Activated CD8-positive, alpha-beta memory T cell treated with anti-CD3 and anti-CD28 coated beads, Interleukin-2, amount 50 U/mL, for 4 hours (primary cell): ENCODE measurements at places on chromosomes 3 and 15.

- DNase-seq = no peak
Measured at GRCh38 chr15:39783244-39783820, 691 bp upstream of the FSIP1 start.

DNA sequence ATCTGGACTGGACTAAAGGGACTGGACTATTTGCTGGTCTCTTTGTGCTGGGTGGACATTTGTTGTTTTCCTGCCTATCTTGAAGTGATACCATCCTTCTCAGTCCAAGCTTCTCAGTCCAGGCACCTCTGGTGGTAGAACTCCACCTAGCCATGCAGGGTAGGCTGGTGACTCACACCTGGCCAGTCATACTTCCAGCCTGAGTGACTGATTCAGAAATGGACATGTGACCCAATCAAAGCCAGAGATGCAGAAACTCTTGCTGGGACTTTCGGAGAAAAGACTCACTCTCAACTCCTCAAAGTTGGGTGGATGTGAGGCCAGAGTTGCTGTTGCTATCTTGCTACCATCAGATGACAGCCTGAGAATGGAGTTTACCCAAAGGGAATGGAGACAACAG, 5.6 kb upstream of the ASB14 start:
- no peak for DNase-seq

- DNase-seq = no peak
Measured at GRCh38 chr15:56737791-56738190, 4.5 kb upstream of the ZNF280D start.

- no peak for DNase-seq
Measured at GRCh38 chr3:56130036-56130435, 338.2 kb downstream of the ERC2 start.

- no peak for DNase-seq
Measured at GRCh38 chr3:139468399-139468798, 7.9 kb downstream of the RBP2 start.

DNA sequence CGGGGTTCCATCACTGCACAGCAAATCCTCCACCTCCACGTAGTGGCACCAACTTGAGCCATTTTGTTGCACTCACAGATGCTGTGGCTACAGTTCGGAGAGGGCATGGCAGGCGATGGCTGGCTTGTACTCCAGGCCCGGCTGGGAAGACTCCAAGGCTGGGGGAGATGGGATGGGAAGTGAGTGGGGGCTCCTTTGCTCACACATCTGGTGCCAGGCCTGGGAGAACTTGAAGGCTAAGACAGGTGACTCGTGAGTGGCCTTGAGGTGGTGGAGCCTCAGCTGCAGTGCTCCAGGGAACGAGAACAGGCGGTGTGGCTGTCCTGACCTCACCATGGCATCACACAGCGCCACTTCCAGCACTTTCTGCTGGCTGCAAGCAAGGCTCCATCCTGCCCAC, 87.9 kb downstream of the PLXNA1 start:
- DNase-seq = no peak

DNA sequence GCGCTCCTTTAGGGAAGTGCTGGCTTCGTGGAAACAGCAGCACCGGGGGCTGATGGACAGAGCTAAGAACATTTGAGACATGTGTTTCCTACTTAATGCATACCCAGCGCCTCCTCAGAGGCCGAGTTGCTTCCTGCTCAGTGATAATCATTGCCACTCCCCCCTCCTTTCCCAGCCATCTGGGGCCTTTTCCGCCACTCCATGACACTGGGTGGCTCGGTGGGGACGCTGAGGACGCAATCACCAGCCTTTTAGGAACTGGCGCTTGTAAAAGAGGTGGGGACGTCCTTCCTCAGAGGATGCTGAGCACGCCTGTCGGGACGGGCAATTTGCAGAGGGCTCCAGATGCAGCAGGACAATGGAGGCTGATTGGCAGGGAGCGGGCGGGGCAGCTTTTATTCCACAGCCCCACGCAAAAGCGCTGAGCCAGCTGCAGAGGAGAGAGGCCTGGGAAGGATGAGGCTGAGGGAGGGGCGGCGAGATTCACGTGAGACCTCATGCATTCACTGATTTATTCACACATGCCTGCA, 22.2 kb upstream of the IQSEC1 start:
- no peak for DNase-seq

- DNase-seq = no peak
Measured at GRCh38 chr15:40286061-40286532, 3.2 kb upstream of the ANKRD63 start.
